Progenitor cell of endocrine pancreas (in vitro differentiated cells): ENCODE measurements at places on chromosomes 3 and 15.

DNA sequence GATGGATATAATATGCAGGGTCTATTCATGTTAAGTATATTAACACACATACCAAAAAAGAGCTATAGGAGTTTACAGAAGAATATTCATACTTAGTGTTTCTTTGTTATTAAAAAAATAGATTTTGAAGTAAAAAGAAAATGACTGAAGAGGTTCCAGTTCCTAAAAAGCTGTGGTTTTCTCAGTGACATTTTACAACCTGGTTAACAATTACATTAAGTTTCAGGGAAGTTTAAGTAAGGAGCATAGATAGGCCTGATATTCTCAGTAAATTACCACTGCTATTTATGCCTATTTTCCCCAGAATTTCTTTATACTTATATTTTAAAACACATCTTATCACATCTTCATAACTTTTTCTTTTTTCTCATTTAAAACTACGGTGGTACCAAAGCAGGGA, 43.6 kb upstream of the SPTSSB start:
- H3K4me1 ChIP-seq: peaks cover 56% of the 10 kb centered on the region
- no peak overlapping the region for H3K4me3 ChIP-seq
- DNase-seq: no peak
- no peaks in the 10 kb centered on the region for H3K27me3 ChIP-seq

DNA sequence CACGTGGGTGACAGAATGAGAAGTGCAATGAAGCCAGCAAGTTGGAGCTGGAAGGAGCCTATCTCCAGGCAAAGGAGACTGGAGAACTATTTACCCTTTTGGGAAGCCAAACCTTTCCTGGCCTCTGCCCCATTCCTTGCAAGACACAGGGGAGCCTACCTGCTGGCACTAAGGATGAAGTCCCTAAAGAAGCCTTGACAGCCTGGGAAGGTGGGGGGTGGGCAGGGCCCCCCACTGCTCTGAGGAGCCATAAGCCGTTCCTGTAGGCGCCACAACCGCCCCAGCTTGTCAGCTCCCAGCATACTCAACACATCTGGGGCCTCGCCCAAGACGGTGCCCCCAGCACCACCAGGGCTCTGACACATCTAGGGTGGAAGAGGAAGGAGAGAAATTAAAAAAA, 5.5 kb downstream of the CDAN1 start:
- H3K4me1 ChIP-seq: peaks cover 2% of the 10 kb centered on the region
- no peak for DNase-seq
- H3K4me3 ChIP-seq: no peak overlapping the region
- peaks cover 23% of the 10 kb centered on the region for H3K36me3 ChIP-seq
- H3K27ac ChIP-seq: no peak overlapping the region
- no peaks in the 10 kb centered on the region for H3K27me3 ChIP-seq

DNA sequence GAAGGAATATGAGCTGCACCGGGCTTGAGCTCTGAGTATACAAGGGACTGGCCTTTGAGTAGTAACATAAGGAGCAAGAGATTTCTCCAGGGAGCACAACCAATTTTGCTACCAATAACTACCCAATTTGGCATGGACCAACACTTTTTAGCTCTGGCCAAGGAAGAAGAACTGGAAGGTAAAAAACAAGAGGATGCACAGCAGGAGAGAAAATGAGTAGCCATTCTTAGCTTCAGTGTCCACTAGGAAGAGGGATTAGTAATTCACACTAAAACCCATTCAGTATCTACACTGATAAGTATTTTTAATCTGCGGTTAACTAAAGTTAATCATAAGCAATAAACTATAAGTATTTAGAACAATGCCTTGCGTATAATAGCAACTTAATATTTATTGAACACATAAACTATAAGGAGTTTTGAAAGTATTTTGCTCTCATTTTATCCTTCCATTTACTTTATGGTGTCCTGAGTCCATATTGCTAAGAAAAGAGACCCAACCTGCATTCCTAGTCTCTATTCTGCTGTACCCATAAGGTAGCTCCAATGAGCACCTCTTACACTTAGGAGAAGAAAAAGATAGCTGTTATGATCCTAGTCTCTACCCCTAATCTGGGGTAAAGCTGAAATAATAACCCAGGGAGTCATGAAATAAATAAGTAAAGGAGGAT, 268.9 kb downstream of the IGSF11 start:
- peaks cover 6% of the 10 kb centered on the region for H3K4me1 ChIP-seq

DNA sequence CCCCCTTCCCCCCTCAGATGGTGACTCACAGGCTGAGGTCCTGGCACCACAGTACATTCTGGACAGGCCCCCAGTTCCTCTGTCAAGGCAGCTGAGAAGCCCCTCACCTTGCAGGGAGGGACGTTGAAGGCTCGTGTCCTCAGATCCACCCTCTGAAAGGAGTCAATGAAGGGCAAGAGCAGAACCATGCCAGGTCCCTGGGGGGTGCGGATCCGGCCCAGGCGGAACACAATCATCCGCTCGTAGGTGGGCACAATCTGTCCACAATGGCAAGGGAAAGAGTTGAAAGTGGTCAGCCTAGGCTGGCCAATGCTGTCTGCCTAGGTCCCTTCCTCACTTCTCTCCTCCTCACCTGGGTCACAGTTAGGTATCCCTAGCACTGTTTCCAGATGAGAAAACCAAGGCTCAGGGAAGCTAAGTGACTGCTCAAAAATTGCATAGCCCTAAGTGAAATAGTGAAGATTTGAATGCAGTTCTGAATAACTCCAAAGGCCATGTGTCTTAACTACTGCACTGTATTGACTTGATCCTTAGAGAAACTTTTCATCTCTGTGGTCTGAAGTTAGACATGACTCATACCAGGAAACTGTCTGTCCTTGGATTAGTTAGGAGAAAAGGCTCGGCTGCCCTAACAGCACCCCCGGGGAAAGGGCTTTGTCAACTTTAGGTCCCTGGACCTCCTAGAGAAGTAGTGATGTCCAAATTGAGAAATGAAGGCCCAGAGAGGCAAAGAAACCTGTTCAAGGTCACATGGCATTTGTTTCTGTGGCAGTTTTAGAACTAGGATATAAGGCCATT, 2.9 kb downstream of the STOML1 start:
- DNase-seq: no peak
- no peak overlapping the region for H3K4me3 ChIP-seq

DNA sequence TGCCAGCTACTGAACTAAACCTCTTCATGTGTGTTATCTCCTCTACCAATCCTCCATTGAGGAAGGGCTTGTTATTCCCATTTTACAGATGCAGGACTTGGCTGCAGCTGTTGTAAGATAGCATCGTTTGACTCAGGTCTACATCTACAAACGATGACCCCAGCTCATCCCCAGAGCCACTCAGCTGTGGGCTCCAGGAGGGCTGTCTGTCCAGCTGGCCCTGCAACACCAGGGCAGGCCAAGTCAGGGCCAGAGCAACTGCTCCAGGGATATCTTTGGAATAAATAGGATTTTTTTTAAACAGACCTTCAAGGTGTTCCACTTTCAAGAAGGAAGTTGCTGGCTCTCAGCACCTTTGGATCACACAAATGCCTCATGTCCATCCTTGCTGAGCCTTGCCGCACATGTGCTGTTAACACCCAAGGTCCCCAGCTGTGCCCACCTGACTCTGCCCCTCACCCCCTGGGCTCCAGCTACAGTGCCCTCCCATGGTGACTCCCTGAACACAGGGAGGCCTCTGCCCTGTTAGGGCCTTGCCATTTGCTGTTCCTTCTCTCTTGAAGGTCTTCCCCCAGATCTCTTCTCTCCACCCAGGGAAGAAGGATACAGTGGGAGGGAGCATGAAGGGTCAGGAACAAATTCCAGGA, 31.0 kb downstream of the ALDH1L1 start:
- no peaks in the 10 kb centered on the region for H3K27me3 ChIP-seq
- H3K4me3 ChIP-seq: no peak overlapping the region
- no peaks in the 10 kb centered on the region for H3K4me1 ChIP-seq
- no peak overlapping the region for H3K27ac ChIP-seq

- H3K4me1 ChIP-seq: no peaks in the 10 kb centered on the region
- no peak overlapping the region for H3K27ac ChIP-seq
- H3K36me3 ChIP-seq: no peaks in the 10 kb centered on the region
- H3K27me3 ChIP-seq: no peaks in the 10 kb centered on the region
Measured at GRCh38 chr3:88882121-88882520, 225.3 kb upstream of the EPHA3 start.

DNA sequence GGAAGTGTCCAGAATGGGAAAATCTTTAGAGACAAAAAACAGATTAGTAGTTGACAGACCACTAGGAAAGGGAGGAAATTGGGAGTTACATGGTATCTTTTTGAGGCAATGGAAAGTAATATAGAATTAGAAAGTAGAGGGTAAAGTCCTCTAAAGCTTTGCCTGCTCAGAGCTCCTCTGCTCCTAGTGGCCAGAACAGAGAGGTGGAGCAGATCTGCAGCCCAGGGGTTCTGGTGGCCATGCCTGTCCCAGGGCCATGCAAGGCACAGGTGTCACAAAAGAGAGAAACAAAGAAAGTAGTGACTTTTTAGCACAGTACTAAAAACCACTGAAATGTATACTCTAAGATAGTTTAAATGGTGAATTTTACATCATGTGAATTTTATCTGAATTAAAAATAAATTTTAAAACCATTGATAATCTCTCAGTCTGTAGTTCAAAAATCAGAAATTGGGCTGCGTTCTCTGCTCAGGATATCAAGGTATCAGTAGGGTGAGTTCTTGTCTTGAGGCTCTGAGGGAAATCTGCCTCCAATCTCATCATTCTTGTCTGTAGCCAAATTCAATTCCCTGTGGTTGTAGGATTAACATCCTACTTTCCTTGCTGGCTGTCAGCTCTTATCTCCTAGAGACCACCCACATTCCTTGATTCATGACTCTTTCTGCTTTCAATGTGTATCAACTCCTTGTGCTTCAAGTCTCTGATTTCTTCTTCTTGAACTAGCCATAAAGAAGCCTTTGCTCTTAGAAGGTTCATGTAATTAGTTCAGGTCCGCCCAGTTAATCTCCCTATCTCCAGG, 23.6 kb downstream of the PYGO1 start:
- no peak overlapping the region for H3K4me3 ChIP-seq
- H3K4me1 ChIP-seq: no peaks in the 10 kb centered on the region
- no peak overlapping the region for H3K27ac ChIP-seq
- DNase-seq: no peak
- H3K36me3 ChIP-seq: peaks cover 21% of the 10 kb centered on the region

DNA sequence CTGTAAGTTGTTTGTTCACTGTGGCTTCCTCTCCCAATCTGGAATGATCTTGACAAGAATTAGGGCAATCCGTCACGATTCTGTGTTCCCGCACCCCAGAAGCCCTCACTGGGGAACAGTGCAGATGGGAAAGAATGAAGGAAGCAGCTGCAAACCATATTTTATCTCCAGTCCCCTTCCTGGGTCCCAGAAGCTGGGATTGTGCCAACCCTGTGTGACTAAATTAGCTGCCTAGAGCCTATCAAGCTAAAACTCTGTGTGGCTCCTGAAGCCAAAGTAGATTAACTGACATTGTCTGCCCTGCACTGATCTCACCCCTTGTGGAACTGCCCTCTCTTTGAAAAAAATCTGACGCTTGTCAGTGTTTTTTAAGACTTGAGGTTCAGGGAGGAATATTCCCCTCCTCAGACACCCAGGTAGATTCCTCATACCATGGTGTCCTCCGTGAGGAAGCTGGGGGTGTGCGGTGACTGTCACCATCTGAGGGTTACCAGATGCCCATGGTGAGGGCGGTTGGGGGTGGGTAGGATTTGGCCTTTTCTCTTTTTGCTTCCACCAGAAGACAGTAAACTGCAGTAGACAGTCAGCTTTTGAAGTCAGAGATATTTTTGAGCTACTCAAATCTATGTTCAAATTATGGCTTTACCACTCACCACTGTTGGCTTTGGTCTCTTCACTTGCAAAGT, 358.3 kb upstream of the TPM1 start:
- H3K27ac ChIP-seq: no peak overlapping the region
- no peaks in the 10 kb centered on the region for H3K27me3 ChIP-seq
- H3K4me3 ChIP-seq: no peak overlapping the region
- no peak for DNase-seq

DNA sequence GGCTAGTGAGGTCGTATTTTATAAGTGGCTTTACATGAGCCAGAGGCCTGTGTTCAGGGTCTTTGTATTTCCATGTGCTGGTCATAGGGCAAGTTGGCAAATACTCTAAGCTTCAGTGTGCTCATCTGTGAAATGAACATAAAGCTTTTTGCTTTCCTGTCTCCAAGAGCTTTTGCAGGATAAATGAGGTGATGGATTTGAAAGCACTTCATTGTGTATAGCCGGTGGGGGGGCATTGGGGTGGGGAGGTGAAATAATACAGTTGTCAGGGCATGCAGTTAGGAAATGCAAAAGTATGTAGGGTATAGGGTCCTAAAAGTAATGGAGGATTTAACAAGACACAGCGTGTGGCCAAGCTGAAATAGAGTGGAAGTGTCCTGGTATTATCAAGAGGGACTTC, 67.7 kb downstream of the ARNT2 start:
- no peak overlapping the region for H3K4me3 ChIP-seq
- peaks cover 42% of the 10 kb centered on the region for H3K36me3 ChIP-seq
- H3K27me3 ChIP-seq: no peaks in the 10 kb centered on the region
- DNase-seq: no peak
- H3K27ac ChIP-seq: no peak overlapping the region

DNA sequence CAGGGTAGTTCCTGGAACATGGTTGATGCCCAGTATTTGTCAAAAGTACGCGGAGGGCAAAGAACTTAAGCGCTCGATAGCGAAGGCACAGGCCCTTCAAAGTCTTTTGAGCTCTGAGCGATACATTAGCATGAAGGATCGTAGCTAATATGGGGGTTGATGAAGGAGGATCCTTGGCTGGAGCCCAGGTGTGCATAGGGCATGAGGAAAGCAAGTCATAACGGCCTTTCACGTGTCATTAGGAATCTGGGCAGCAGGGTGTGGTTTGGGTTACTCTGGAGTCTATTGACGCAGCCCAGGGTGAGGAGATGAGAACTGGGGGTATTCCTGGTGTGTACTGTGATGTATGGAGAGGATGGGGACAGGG, 31.7 kb downstream of the SPINK8 start:
- H3K27ac ChIP-seq: peak overlapping the region; percentile 83
- H3K4me1 ChIP-seq: peaks cover 17% of the 10 kb centered on the region
- peaks cover 7% of the 10 kb centered on the region for H3K36me3 ChIP-seq
- peak overlapping the region; percentile 96 for H3K4me3 ChIP-seq
- peaks cover 19% of the 10 kb centered on the region for H3K27me3 ChIP-seq
- DNase-seq: no peak

DNA sequence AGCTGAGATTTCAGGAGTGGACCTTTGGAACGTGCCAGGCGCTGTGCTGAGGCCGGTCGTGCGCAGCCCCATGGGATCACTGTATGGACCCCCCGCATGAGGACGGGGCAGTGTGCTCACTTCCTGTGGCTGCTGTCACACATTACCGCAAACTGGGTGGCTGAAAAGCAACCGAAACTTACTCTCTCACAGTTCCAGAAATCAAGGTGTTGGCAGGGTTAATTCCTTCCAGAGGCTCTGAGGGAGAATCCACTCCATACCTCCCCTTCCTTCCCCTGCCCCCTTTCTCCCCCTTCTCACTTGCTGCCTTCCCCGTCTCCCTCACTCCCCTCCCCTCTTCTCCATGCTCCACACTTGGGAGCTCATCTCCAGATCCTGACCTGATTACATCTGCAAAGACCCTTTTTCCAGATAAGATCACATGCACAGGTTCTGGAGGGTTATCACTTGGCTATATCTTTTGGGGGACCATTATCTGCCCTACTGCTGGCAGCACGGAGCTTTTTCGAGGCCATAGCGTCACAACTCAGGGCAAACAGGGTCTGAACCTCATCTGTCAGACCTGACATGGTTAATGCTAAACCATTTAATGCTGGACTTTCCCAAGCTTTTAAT, 41.2 kb downstream of the KLF13 start:
- peaks cover 8% of the 10 kb centered on the region for H3K36me3 ChIP-seq
- H3K27me3 ChIP-seq: no peaks in the 10 kb centered on the region
- peak overlapping the region; percentile 56 for H3K27ac ChIP-seq
- no peak for DNase-seq

- DNase-seq: no peak
- no peak overlapping the region for H3K27ac ChIP-seq
- no peak overlapping the region for H3K4me3 ChIP-seq
- no peaks in the 10 kb centered on the region for H3K4me1 ChIP-seq
Measured at GRCh38 chr3:16866571-16866970, 18.2 kb upstream of the PLCL2 start.
